LHCN-M2 (cell line): ENCODE measurements at places on chromosomes 1 and 21. TPM values are rescaled to one million over a fixed set of nuclear protein-coding genes. Genes with fewer than 3 reads are reported as not detected.

GRCh38 chr1:107965110-107965991 lies at the start of gene VAV3:
Gene VAV3 (minus strand): TSS chr1:107965180. CDS start chr1:107964869, 311 bp downstream.
- DNase-seq: peak; percentile 80

GRCh38 chr1:212237651-212238050 lies 47.6 kb upstream of the PPP2R5A start:
- no peak for DNase-seq

GRCh38 chr1:29322861-29323585 lies 86.7 kb downstream of the PTPRU start:
- no peak for DNase-seq

- no peak for DNase-seq
These were observed 62.5 kb upstream of the PRDX6 start for GRCh38 chr1:173414539-173415226.

GRCh38 chr1:234433563-234434285 lies 45.3 kb downstream of the TARBP1 start:
- peak; percentile 32 for DNase-seq

DNA sequence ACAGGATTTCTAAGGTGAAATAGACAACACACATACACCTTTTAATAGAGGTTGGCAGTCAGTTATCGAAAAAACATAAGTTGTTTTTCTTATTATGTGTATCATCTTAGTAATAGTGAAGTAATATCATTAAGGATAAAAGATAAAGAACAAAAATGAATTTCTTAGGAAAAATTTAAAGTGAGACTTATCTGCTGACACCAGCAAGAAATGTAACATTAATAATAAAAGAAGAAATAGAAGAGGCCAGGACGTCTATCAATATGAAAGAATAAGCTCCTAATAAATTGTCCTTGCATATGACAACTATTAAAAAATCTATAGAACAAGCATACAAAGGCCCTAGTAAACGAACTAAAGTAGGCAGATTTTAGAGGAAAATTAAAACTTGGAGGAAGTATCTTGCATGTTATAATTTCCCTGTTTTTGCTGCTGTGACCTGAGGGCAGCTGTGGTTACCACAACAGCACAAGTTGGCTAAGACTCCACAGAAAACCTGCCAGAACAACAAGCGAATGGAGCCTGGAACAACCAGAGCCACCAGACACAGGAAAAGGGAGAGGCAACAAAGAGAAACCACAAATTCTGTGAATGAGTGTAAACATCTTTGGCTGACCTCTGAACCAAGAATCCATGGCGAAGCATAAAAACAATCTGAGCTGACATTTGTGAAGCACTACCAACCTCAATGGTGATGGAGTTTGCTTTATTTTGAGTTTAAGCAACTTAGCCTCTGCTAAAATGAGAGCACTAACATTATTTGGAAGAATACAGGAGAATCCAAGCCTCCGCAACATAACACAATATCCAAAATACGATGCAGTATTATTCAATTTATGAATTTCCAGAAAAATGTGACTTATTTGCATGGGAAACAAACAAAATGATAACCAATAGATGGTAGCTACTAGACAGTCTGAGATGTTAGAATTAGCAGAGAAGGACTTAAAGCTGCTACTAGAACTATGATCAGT lies 207.5 kb downstream of the KCNT2 start:
- DNase-seq: peak; percentile 95

DNA sequence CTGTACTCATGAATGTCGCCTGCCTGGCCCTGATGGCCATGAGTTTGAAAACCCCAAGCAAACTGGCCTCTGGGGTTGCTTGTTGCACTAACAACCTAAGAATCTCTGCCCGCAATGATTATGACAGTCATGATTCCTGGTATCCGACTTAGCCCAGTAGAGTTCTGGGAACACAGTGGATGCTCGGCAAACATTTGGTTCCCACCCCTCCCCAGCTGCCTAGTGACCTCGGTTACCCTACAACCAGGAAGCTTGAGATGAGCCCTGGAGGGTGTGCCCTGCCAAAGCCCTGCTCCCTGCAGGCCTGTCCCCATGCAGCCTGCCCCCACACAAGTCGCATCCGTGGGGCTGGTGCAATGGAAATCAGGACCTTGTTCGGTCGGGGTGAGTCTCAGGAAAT lies 76.0 kb upstream of the ZBTB40 start:
- no peak for DNase-seq

DNA sequence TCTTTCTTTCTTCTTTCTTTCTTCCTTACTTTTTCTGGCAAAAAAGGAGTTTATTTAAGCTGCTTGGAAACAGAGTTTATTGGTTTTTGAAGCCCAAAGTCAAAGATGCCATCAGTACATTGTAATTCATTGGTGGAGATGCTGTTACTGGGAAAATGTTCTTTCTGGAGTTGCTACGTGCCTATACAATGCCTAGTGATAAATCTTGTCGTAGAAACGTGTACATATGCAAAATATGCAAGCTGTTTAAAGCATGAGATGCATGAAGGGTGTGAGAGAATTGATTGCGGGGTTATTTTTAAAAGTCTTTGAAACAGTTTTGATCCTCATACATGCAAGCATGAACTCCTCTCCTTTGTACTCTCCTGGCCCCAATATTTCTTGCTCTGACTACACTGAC lies 1060.6 kb upstream of the NCAM2 start:
- no peak for DNase-seq

DNA sequence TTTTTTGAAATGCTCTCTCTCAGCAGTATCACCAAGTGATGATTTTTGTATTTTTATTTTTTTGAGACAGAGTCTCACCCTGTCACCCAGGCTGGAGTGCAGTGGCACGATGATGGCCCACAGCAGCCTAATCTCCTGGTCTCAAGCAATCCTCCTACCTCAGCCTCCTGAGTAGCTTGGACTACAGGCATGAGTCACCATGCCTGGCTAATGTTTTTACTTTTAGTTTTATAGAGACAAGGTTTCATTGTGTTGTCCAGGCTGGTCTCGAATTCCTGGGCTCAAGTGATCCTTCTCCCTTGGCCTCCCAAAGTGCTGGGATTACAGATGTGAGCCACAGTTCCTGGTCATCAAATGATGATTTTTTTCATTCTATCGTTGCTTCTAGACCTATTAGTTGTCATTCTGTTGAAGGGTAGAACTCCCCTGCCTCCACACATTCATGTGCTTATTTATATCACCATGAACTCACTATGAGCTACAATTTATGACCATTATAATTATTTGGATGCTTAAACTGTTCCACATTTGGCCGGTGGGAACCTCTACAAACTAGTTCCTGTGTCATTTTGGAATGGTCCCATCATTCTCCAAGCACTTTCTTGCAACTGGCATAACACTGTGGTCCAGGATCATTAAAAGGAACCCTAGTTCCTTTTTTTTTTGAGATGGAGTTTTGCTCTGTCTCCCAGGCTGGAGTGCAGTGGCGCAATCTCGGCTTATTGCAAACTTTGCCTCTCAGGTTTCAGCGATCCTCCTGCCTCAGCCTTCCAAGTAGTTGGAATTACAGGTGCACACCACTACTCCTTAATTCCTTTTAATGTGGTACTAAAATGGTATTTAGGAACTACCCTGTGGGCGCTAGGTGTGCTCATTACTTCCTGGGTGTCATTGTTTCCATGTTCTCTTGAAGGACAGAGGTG lies 20.2 kb upstream of the TOR3A start:
- no peak for DNase-seq

- DNase-seq: no peak
These were observed 395.1 kb upstream of the VAMP3 start for GRCh38 chr1:7375781-7376660.

GRCh38 chr1:8086055-8086454 lies 59.9 kb upstream of the ERRFI1 start:
- DNase-seq: no peak

DNA sequence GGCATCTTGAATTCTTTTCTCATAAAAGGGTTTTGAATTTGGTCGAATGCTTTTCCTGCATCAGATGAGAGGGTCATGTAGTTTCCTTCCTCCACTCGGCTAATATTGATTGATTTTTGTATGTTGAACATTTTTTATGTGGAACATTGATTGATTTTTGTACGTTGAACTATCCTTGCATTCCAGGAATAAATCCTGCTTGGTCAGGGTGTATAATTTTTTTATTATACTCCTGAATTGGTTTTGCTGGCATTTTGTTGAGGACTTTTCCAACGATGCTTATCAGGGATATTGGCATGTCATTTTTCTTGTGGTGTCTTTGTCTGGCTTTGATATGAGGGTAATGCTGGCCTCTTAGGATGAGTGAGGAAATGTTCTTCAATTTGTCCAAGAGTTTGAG lies 8.5 kb downstream of the TMEM240 start:
- DNase-seq: no peak

DNA sequence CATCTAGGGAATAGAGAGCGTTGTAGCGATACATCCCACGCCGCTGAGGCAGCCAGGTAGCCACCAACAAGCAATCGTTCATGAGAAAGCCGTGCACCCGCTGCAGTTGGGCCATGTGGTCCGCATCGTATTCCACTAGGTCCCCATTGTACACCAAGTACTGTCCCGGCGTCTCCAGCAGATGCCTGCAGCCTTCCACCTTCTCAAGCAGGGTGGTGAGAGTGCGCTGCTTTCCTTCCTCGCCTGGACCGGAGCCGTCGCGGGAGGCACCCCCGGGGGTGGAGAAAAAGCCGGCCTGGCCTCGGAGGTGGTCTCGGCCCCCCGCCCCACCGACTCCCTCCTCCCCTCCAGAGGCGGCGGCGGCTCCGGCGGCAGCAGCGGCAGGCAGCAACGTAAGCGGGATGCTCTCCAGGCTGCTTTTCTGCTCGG lies 595 bp downstream of the EXOC8 start:
- DNase-seq: peak; percentile 8

- no peak for DNase-seq
These were observed 27.6 kb downstream of the C1orf216 start for GRCh38 chr1:35691080-35691479.

DNA sequence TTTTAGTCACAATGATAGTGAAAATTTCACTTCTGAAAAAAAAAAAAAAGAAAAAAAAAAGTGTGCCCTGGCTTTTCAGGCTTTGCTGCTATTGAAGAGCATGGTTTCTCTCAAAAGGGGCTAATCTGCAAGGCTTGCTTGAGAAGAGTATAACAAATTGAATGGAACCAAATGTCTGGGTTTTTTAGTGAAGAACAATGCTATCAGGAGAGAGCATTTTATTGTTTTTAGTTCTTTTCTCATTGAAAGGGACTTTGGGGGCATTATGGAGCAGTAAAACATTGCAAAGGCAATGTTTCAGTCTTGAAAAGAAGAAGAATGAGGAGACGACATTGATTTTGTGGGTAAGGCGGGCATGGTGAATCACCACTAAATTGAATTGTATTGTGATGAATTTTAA lies 28.2 kb downstream of the VCAM1 start:
- no peak for DNase-seq

DNA sequence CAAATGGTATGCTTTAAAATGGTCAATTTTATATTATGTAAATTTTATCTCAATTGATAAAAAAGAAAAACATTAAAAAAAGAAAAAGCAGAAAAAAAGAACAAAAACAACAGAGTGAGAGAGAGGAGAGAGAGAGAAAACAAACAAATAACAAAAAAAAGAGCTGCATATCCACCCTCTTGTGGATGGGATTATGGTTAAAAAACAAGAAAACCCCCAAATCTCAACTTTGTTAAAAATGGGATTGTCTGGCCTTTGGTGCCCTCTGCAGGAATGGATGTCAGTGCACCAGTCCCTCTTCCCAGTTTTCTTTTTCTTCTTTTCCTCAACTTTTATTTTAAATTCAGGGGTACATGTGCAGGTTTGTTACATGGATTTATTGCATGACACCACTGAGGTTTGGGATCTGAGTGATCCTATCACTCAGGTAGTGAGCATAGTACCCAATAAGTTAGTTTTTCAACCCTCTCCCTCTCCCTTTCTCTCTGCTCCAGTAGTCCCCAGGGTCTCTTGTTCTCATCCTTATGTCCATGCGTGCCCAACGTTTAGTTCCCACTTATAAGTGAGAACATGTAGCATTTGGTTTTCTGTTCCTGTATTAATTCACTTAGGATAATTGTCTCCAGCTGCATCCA lies 28.1 kb downstream of the RNF187 start:
- peak; percentile 34 for DNase-seq

- no peak for DNase-seq
These were observed 86.3 kb downstream of the LHX9 start for GRCh38 chr1:198003468-198003867.

GRCh38 chr1:157566484-157567300 lies 14.4 kb upstream of the FCRL5 start:
- no peak for DNase-seq

- no peak for DNase-seq
These were observed 19.8 kb upstream of the CLCC1 start for GRCh38 chr1:108983114-108983513.

DNA sequence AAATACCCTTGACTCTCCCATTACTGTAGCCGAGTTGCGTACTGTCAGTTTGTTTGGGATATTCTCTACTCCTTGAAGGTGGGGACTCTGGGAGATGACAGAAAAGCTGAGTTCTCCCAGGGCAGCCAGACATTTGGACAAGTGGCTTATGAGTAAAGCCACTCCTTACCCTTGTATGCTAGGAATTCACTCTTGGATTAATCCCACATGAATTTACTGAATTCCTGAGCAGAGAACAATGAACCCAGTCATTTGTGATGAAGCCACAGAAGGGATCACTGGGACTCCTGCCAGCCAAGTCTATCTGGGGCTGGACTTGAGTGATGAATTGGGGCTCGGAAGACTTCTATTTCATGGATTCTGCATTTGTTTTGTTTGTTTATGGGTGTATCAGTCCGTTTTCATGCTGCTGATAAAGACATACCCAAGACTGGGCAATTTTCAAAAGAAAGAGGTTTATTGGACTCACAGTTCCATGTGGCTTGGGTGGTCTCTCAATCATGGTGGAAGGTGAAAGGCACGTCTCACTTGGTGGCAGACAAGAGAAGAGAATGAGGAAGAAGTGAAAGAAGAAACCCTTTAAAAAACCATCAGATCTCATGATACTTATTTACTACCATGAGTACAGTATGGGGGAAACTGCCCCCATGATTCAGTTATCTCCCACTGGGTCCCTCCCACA lies 25.1 kb downstream of the C1orf116 start:
- peak; percentile 97 for DNase-seq

- no peak for DNase-seq
These were observed 143.5 kb downstream of the C1orf94 start for GRCh38 chr1:34320053-34320669.

DNA sequence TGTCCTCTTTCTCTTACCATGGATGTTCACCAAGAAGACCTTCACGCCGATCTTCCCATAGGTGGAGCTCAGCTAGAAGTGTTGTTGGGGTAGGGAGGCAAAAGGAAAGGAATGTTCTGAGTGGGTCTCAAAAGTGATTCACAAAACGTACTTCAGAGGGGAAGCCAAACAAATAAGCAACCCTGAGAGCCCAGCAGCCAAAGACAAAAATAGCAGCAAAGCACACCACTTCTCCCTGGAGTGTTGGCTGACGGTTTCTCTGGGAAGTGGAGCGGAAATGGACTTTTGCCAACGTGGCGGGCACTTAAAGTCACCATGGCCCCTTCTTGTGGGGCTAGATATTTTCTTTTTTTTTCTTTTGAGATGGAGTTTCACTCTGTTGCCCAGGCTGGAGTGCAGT lies 23.1 kb downstream of the SLC26A9 start:
- peak; percentile 84 for DNase-seq

The NR0B2 gene
- not detected in 2 replicates for total RNA-seq

The DTL gene
- 38.5 and 40.1 TPM in 2 replicates for total RNA-seq

The OR2M3 gene
- not detected in 2 replicates for total RNA-seq

The FOXO6 gene
- 0.19 and 0.23 TPM in 2 replicates for total RNA-seq

The NMNAT2 gene
- total RNA-seq: 1.3 and 2.4 TPM in 2 replicates

The TFF1 gene
- total RNA-seq: not detected in 2 replicates

The CLIC6 gene
- not detected in 2 replicates for total RNA-seq

The SGIP1 gene
- 3.6 and 4.3 TPM in 2 replicates for total RNA-seq

The CITED4 gene
- total RNA-seq: 1.8 and 2.1 TPM in 2 replicates

The NTMT2 gene
- not detected in 2 replicates for total RNA-seq

The TNFRSF14 gene
- 13.1 TPM in 2 replicates for total RNA-seq

The TRIM17 gene
- not detected in 2 replicates for total RNA-seq

The OR2L5 gene
- not detected in 2 replicates for total RNA-seq

The S100A3 gene
- 37.5 and 55.5 TPM in 2 replicates for total RNA-seq

The TRIM46 gene
- 3.1 and 3.3 TPM in 2 replicates for total RNA-seq
